ENCODE measurements at places on chromosomes 7 and 10. TPM values are rescaled to one million over a fixed set of nuclear protein-coding genes. Genes with fewer than 3 reads are reported as not detected.
A peak's percentile ranks its signal among the peaks of the same experiment; 100 is the strongest.

DNA sequence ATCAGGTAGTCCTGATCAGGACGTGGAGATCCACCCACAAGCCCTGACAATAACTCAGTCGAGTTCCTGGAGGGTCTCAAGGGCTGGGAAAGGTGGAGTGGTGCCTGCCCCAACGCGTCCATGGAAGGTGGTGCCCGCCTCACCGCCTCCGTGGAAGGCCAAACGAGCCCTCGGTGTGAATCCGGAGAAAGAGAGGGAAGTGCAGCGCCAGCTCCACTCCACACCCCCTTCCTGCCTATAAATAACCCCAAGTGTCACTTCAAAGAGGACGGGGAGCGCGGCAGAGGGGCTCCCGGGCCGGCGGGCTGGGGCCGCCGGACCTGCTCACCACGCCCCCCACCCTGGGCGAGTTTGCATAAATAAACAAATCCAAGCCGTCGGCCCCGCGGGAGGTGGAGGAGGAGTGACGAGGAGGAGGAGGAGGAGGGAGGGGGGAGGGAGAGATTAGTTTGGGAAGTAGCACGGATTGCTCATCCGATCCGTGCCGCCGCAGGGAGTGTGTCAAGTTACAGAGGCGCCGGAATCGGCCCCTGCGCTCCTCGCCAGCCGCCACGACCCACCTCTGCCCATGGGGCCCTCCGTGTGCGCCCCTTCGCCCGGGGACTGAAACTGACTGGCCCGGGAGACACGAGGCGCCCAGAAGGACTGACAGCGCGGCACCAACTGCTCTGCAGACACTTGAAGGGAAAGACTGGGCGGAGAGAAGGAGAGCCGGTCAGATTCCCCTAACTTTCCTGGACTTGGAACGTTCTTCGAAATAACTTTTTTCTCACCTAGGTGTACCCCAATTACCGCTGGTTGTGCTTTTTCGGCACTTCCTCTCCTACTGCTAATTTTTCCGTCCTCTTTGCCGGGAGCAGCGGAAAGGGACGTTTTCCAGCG, at the start of gene COL13A1:
COL13A1 (plus strand) TSS at position 473 of the 882 bp plus-strand sequence. CDS start 518 bp downstream, outside the sequence.
- peak; percentile 84 for DNase-seq

DNA sequence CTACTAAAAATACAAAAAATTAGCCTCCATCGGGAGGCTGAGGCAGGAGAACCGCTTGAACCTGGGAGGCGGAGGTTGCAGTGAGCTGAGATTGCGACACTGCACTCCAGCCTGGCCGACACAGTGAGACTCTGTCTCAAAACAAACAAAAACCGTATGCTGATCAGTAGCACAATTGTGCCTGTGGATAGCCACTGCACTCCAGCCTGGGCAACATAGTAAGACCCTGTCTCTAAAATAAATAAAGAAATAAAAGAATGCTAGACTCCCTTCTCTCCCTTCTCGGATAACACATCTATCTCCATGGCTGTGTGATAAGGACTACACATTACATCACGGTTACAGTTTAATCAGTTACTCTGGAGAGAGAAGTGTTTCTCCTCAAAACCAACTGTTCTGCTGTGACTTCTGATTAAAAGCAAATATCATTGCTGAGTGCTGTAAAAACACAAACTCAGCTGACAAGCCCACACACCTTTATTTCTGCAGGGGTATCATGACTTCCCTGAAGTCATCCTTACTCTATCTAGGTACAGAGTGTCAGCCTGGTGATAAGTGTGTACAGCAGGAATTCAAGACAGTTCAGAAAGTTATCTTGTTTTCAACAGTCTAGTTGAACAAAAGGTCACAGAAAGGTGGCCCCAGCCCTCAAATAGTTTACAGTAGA, 5.3 kb upstream of the ARHGAP19 start:
- no peak for DNase-seq

Gene VPS37D
- total RNA-seq, result 1.7 TPM

DNA sequence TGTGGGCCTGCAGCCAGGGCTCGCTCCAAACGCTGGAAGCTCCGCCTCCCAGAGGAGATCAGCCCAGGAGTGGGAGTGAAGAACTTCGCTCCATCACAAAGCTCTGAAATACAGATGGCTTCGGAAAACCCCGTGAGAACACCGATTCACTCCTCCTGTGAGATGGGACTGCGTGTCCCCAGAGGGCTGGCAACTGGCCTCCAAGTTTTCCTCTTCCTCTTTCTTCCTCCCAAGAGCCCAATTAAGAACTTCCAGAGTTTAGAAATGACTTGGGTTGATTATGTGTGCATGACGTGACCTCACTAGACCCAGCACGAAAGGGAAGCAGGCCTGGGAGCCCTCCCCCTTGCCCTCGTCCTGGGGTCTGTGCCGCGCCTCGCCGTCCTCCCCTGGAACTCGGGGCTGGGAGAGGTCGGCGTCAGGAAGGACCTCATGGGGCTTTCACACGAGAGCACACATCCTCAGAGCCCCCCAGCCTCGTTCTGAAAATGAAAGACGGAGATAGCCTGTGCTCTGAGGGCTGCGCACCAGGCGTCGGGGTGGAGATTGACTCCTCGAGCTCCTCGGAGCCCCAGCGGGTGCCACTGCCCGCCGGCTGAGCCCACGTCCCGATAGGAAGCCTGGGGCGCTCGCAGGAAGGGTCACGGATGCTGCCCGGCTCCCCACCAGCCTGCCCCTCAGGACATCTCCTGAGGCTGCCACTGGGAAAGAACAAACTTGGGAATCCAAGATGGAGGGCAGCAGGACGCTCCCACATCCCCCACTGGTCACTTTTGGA, 37.8 kb downstream of the PTPRN2 start:
- DNase-seq, result no peak

Measured in M059J (cell line).